Hypothalamus (tissue), 51 donors: ENCODE measurements at places on chromosomes 5 and 9.

- DNase-seq: no peak
These were observed 417.1 kb downstream of the CSNK1G3 start for GRCh38 chr5:123929055-123929474.

DNA sequence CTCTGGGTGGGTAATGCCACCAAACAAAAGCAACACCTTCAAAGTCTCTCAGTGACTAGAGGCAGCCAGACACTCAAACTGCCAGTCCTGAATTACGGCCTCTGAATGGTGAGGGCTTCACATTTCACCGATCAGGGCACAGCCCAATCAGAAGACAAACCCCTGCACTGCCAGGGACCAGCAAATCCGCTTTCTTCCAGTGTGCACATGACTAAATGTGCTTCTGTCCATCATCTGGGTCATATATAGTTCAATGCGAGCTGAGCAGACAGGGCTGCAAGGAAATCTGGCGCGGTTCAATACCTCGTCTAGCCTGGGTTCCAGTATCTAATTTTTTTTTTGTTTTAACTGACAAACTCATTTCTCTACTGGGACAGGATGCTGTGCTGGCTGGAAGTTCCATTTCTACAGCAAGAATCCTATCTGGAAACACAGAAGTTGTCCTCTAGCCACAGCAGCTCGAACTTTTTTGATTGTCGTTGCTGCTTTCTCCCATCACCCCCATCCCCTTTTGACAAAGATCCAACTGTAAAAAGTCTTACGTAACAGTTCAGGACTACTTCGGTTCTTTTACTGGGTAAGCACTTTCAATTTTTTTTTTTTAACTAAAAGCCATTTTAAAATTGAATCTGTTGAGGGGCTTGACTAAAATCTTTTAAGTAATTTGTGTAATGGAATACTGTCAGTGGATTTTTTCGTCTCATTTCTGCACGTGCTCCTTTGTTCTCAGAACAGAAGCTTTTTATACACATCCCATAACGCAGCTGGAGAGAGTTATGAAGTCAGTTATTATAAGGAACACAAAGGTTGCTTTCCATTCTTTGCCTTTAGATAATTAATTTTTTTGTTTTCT lies 112.7 kb downstream of the NR6A1 start:
- peak; percentile 18 for DNase-seq

GRCh38 chr9:128148509-128149000 lies 698 bp upstream of the LCN2 start:
- no peak for DNase-seq

DNA sequence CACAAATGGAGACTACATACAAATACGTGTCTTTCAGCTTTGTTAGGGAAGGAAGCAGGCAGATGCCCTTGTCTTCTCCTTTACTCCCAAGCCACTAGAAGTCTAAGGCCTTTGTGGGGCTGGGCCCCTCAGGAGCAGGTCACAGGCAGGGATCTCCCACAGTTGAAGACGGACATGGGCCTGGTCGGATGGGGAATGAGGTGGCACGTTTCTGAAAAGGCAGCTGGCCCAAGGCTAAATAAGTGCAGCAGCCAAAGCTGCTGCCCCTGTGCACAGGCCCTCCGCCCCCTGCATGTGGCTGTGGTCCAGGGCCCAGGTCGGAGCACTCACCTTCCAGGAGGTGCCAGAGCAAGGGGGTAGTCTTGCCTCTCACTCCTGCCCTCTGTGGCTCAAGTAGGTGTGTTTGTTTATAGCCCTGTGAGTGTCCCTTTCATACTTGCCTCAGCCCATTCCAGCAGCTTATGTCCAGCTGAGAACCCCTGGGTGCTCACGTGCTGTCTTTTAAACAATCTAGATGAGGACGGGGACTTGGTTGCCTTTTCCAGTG lies 1.8 kb downstream of the SQSTM1 start:
- no peak for DNase-seq

DNA sequence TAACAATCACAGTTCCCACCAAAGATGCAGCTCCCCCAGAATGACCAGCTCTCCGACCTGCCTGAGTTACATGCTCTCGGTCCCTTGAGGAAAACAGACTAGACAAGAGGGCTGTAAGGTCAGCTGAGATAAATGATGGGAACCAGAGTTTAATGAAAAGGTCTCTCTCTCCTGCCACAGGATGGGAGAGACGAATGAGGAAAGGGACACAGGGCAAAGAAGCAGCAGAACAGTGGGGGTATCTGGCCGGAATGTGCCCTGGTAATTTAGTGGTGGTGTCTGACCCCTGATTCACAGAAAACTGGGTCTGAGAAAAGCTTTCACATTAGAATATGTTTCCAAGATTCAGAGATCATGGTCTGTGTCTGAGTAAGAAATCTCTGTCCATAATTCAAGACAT lies 118.5 kb downstream of the BRINP1 start:
- no peak for DNase-seq

DNA sequence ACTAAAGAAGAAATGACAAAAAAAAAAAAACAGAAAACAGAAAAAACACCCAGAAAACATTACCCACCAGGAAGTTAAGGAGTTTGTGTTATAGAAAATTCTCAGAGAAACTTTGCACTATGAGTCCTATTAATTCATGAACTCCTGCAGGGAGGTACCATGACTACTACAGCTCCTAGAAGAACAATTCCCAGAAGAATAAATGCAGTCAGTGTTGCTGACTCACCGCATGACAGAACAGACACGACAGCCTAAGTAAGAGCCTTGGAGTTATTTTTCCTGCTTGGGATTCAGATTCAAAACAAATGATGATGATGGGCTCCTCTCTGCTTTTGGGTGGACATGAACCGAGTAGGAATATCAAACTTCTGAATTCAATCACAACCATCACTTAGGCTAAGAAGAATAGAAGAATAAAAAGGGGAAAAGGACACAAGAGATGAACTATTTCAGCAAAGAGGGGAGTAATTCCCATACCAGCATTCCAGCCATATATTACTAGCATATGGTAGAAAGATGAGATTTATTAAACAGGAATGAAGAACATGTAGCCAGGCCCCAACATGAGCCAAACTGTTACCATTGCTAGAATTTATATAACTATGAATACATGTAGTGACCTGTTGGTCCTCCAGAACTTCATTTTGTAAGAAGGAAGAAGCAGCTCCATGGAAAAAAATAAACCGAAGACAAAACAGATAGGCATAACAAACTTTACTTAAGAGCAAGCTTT lies 209.6 kb upstream of the PDE4D start:
- no peak for DNase-seq

GRCh38 chr5:170200876-170201275 lies 31.9 kb upstream of the C5orf58 start:
- no peak for DNase-seq

GRCh38 chr9:123324767-123325183 lies 31.2 kb upstream of the CRB2 start:
- DNase-seq: no peak

DNA sequence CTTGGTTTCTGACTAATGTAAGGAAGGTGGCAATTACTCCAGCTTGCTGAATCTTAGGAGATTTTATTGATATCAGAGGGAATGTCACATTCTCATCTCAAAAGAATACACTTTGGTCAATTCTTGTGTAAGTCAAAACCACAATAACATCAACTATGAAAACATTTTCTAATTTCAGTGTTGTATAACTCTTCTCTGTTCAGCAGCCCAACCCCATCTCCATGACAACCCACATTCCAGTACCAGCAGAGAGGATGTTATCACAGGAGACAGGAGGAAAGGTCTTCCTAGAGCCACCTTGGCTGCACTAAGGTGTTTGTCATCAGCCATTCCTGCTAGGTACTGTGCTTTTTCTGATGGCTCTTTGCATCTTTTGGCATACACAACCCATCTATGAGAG lies 529.1 kb upstream of the BRINP1 start:
- no peak for DNase-seq

GRCh38 chr5:134132372-134133187 lies 18.1 kb downstream of the TCF7 start:
- no peak for DNase-seq

GRCh38 chr9:14347406-14348122 lies 33.6 kb upstream of the NFIB start:
- DNase-seq: no peak

- no peak for DNase-seq
These were observed 585.9 kb downstream of the PRR16 start for GRCh38 chr5:121049971-121050370.

GRCh38 chr5:6792911-6793471 lies 79.8 kb downstream of the TENT4A start:
- no peak for DNase-seq

- DNase-seq: no peak
These were observed 215.8 kb upstream of the DAB2 start for GRCh38 chr5:39640552-39640951.

GRCh38 chr5:143017541-143017940 lies 247.4 kb downstream of the ARHGAP26 start:
- DNase-seq: no peak

DNA sequence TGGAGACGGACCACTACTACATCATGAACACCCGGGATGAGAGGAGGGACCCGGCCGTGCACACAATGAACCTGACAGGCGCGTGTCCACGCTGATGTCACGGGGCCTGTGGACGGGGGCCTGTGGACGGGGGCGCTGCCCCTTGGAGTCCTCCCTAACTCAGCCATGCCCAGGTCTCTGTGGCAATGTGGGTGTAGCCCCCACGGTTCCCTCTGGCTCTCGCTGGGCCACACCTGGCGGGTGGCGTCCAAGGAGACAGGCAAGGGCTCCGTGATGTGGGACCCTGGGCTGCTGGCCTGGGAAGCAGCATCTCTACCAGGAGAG lies 22.1 kb downstream of the PAEP start:
- DNase-seq: no peak

- no peak for DNase-seq
These were observed 11.3 kb upstream of the ANKH start for GRCh38 chr5:14882658-14883580.

DNA sequence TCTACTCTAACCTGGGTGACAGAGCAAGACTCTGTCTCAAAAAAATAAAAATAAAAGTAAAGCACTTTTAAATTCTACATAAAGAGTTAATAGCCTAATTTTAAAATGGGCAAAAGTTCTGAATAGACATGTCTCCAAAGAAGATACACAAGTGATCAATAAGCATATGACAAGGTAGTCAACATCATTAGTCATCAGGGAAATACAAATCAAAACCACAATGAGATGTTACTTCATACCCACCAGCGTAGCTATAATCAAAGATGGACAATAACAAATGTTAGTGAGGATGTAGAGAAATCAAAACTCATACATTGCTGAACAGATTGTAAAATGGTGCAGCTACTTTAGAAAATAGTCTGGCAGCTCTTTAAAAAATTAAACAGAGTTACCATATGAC lies 64.1 kb downstream of the IQGAP2 start:
- DNase-seq: no peak

DNA sequence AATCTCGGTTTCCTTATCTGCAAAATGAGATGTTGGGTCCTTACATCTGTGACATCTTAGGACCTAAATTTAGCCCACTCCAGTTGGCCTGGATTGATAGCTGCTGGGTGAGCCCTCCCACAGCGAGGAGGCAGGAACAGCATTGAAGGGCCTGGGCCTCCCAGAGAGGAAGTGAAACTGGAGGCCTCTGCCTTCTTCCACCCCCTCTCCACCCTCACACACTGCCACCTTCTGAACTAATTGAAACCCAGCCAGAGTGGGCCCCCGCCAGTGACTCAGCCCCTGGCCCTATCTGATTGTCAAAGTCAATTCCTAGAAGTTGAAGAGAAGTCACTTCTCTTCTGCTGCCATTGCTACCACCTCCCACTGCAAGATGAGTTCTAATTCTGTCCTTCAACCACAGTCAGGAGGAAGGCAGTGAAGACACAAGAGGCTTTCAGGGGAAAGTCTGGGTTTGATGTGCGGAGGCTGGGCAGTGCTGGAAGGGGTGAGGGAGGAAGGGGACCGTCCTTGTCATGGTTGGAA lies 55.2 kb upstream of the NEK6 start:
- DNase-seq: peak; percentile 32

- no peak for DNase-seq
These were observed 26.6 kb downstream of the SKP2 start for GRCh38 chr5:36178524-36178890.

DNA sequence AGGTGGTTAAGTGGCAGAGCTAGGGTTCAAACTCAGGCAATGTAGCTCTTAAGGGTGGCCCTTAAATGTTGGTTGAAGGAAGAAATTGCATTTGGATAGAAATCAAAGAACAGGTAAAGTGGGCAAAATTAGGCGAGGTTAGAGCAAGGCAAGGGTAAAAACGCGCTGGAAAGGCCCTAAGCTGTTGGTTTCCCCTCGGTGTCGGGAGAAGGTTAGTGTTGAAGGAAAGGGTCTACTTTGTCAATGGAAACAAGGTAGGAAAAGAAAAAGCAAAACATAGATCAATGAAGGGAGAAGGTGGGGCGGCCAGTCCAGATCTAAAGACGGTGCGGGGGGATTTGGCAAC lies 431 bp downstream of the FASTKD3 start:
- no peak for DNase-seq

GRCh38 chr5:60447488-60447920 lies 252.5 kb downstream of the DEPDC1B start:
- DNase-seq: no peak

DNA sequence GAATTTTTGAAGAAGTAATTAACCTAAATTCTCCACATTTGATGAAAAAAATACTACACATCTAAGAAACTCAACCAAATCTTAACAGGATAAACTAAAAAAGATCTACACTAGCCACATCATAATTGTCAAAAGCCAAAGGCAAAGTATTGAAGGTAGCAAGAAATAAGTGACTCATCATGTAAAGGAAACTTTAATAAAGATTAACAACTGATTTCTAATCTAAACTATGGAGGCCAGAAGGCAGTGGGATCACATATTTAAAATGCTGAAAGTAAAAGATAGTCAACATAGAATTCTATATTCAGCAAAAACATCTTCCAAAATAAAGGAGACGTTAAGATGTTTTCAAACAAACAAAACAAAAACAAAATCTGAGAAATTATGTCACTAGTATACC lies 2002.9 kb downstream of the MAT2B start:
- DNase-seq: no peak
